ENCODE measurements at places on chromosomes 16 and 17.

- DNase-seq: no peak
These were observed 259.9 kb upstream of the RPL38 start for GRCh38 chr17:73943416-73944110.

GRCh38 chr16:89893642-89894548 is 20.5 kb downstream of the TCF25 start:
- DNase-seq: no peak

DNA sequence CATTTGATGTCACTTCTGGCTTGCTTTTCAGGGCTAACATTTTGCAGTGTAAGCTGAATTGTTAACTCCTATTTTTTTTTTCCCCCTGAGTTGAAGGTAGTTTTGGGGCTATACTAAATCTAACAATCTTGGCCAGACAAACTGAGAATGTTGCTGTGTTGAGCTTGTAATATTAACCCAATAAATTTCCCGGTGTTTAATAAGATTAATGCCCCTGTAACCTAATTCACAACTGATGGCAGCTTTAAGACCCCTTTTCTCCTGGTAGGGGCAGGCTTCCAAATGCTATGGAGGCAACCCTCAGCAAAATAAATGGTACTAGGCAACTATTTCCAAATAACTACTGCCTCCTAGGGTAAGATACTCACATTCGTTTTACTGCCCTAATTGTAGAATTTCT is 549.6 kb upstream of the KIF2B start:
- no peak for DNase-seq

DNA sequence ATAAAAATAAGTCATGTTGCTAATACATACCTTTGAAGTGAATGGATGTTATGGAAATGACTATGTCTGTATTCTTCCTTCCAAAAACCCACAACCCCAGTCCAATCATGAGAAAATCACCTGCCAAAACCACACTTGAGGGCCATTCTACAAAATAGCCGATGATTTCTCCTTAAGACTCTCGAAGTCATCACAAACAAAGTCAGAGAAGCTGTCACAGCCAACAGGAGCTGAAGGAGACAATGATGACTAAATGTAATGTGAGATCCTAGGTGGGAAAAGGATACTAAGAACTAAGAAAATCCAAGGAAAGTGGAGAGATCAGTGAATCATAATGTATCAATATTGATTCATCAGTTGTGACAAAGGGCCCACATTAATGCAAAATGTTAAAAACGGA is 432.9 kb upstream of the DYNLRB2 start:
- no peak for DNase-seq

DNA sequence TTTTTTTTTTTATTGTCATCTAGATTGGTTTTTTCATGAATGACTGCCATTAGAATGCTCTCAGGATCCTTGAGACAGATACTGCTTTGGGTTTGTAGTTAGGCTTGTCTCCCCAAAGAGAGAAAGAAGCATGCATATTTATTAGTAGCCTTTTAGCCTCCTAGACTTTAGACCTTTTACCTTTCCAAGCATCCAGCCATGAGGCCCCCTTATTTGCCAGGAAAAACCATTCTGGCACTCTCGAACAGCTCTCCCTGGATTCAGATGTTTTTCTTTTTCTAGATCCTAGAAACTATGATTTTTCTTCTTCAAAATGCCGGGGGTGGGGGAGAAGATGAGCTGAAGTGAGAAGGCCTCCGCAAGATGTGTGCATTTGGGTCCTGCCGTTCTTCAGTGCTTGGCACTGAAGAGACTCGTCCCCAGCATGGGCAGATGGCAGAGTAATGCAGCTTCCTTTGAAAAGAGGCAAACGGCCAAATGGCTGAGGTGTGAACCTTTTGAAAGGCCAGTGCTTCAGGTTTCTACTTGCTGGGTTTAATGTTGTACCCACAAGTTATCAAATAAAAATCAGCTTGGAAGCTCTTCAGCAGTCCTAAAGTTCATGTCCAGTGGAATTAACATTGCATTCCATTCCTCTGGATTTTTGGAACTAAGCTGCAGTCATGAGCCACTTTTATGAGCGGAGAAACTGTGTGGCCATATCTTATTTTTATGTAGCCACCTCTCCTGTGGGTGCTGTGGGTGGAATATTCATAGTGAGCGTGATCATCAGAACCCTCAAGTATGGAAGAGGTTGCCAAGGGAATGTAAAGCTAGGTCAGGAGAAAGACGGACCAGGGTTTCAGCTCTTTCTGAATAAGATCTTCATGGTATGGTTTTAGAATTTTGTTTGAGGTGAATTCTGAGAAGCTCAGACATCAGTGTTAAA is 7.2 kb downstream of the SOCS7 start:
- no peak for DNase-seq

GRCh38 chr16:68086860-68087268 is 1.7 kb downstream of the NFATC3 start:
- DNase-seq: no peak

DNA sequence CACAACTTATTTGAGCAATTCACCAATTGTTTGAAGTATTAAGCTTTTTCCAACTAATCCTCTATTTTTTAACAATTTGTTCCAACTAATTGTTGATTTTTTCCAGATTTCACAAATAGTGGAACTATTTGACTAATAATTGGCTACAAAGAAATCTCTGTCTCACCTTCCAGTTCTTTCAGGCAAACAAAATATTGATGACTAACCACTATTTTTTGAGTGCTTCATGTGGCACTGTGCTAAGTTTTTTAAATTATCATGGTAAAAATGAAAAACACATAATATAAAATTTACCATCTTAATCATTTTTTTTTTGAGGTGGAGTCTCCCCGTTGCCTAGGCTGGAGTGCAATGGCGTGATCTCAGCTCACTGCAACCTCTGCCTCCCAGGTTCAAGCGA is 24.6 kb upstream of the GRIN2A start:
- no peak for DNase-seq

DNA sequence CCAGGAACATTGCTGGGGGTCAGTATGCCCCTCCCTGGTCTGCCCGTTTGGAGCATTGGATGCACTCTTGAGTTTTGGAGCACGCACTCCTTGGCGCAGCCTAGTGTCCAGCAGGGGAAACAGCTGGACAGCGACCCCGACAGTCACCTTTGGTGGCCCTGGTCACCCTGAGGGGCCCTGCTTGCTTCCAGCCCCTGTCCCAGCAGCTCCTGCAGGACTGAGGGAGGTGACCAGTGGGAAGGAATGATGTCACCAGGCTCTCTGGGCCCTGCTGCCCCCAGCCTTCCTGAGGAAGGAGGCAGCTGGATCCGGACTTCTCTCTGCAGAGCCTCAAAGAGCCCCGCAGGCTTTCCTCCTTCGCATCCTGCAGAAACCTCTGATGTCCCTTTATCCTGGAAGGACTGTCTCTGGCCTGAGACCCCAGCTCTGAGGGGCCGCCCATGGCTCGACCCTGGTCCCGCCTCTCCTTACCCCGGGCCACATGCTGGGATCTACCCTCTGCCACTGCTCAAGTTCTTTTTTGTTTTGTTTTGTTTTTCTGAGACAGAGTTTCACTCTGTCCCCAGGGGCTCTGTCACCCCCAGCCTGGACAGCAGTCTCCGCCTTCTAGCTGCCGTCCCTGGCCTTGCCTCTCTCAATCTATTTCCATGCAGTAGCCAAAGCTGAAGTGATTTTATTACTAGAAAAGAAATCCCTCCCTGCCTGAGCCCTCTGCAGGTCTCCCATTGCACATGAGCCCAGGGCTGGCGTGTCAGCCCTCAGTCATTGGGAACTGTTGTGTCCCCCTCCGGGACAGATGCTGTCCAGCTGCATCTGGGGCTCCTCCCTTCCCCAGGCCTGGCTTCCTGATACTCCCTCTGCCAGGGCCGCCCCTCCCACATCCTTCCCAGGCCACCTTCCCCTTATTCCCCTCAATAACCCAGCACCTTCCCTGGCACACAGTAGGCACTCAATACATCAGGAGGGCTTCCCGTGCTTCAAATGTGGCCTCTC is 11.6 kb downstream of the ZSCAN10 start:
- DNase-seq: no peak

DNA sequence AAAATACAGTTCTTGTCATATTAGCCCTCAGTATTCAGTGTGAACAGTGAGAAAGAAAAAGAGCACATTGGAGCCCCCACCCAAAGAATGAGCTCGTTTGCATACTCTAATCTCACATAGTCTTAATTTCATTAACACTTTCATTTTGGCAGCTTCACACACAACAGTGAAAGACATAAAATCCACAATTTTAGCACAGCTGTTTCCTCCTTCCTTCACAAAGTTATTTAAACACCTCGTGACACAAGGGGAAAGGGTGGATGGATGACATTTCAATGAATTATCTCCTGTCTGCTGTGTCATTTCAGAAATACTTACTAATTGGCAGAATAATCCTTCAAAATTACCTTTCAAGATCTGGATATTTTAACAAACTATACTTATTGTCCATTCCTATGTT is 299.3 kb downstream of the KCNJ2 start:
- no peak for DNase-seq

Measured in stimulated activated CD8-positive, alpha-beta memory T cell treated with anti-CD3 and anti-CD28 coated beads, Interleukin-2, amount 100 ng/mL, for 1 hour (primary cell).